ENCODE measurements at places on chromosomes 16 and 17. TPM values are rescaled to one million over a fixed set of nuclear protein-coding genes. Genes with fewer than 3 reads are reported as not detected.

The ANKFN1 gene
- total RNA-seq, result 0.81 TPM

DNA sequence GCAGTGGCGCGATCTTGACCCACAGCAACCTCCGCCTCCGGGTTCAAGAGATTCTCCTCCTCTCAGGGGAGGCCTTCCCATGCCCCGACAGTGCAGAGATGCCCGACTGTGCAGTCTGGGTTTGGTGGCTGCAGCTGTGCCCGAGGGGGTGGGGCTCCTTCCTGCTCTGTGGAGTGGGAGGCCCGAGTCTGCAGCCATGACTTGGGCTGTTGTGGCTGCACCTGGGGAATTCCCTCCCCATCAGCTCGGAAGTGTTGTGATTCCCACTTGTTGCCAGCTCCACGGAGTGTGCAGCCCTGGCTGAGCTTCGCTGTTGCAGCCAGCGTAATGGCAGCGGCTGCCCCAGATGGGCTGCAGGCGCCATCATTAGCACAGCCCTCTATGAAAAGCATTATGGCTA is 66.4 kb upstream of the SMIM36 start:
- ATAC-seq, result no peak

DNA sequence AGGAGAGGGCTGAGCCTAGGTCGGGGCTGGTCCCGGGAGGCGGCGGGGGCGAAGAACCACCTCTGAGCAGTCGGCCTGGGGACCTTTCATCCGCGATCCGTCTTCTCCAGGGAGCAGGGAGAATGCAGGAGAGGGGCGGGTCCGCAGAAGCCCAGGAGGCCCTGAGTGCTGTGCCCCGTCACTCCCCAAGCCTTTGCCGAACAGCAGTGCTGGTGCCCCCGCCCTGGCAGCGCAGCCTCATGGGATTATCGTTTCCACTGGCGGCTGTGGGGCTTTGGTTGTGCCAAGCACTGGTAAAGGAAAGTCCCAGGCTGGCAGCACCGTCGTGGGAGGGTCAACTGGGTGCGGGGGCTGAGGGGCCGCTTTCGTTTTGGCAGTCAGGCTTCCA is 631 bp downstream of the TBL3 start:
- ATAC-seq, result peak; percentile 50

- no peak for ATAC-seq
These were observed 26.1 kb downstream of the MEAK7 start for GRCh38 chr16:84478172-84478947.

The SERPINF2 gene
- total RNA-seq, result 0.15 TPM

DNA sequence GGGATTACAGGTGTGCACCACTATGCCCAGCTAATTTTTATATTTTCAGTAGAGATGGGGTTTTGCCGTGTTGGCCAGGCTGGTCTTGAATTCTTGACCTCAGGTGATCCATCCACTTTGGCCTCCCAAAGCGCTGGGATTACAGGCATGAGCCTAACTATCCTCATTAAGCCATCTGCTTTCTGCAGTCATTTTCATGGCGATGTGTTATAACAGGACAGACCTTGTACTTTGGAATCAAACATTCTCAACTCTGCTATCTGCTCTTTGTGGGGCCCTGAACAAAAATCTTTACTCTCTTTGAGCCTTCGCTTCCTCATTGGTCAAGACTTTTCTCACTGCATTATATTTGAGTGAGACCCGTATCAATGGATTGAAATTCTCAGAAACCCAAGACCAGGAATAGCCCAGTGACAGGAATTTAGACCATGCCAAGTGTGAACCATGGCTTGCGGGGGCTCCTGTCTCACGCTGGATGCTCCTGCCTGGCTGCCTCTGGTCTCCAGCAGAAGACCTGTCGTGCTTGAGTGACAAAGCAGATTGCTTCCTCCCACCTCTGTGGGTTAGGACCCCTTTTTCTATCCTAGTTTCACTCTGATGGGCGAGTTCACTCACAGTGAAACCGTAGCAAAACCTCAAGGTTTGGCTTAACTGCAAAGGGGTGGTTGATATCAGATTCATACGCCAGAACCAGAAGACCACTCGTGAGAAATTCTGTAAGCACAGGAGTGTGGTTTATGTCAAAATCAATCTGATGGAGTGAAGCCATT is 519.1 kb downstream of the MAF start:
- ATAC-seq, result no peak

DNA sequence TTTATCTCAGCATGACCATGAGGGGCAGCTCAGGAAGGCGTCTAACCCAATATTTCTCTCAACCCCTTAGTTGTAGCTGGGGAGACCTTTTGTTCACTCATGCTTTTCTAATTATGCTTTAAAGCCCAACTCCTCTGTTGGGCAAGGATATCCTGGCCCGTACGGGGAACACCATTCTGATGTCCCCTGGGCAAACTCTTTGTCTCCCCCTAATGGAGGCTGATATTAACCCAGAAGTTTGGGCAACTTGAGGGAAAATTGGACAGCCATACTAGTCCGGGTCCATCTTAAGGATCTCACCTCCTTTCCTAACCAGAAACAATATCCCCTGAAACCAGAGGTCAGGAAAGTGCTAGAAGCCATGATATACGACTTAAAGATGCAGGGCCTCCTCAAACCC is 143.7 kb upstream of the COX10 start:
- no peak for ATAC-seq

- ATAC-seq, result no peak
These were observed 44.6 kb upstream of the GSE1 start for GRCh38 chr16:85568519-85568918.

DNA sequence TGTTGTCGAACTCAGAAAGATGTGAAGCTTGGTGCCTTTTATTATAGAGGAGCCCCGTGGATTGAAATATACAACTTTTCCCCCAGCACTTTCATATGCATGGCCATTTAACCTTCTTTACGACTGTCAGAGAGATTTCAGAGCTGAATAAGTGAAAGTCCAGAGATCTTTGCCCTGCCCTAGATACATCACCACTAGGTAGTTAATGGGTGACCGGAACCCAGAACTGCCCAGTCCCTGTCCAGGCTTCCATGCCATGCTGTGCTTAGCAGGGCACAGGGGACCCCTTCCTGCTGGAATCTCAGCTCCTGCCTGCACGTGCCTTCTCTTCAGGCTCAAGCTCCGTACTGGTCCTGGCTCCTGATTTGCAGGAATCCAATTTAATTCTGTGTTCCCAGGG is 32.2 kb downstream of the SRL start:
- no peak for ATAC-seq

- ATAC-seq, result no peak
These were observed 226.3 kb downstream of the CBLN1 start for GRCh38 chr16:49055291-49055690.

The SPECC1 gene
- total RNA-seq, result 25.8 TPM

DNA sequence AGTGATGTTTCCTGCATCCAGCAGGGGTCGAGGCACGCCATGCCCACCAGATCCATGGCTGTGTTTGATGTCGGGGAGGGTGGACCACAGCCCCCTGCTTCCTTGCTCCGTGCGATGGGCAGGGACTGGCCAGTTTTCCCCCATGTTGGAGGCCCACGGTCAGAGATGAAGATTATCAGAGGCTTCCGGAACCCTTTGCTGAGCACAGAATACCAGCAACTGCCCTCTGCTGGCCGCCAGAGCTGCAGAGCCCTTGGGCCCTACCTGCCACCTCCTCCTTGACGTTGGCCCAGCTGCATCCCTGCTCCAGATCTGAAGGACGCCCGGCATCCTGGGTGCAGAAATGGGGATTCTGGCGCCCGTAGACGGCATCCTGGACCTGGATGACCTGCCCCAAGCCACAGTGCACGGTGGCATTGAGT is 23.7 kb upstream of the BCO1 start:
- no peak for ATAC-seq

DNA sequence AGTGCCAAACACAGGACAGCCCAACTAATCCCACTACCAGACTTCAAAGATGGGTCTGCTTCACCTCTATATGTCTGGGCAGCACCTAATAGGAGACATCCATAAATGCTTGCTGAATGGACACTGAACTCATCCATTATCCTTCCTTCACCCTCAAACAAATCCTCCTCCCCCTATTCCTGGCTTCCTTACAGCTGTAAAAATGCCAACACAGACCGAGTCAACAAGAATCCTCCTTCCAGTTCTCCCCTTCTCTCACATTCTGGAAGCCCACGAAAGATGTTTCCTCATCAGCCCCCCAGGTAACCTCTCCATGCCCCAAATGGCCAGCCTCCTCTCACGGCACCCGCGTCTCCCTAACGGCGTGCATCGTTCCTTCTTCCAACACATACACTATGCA is 12.3 kb downstream of the PELP1 start:
- peak; percentile 33 for ATAC-seq

- ATAC-seq, result no peak
These were observed 23.8 kb downstream of the COTL1 start for GRCh38 chr16:84593825-84594724.

GRCh38 chr16:57132470-57132869 is 40.1 kb downstream of the CPNE2 start:
- ATAC-seq, result peak; percentile 50

- ATAC-seq, result peak; percentile 0
These were observed at the start of gene HOXB5 for GRCh38 chr17:48593126-48593829. HOXB5 (minus strand) TSS chr17:48593779; CDS start chr17:48593682, 97 bp downstream.

DNA sequence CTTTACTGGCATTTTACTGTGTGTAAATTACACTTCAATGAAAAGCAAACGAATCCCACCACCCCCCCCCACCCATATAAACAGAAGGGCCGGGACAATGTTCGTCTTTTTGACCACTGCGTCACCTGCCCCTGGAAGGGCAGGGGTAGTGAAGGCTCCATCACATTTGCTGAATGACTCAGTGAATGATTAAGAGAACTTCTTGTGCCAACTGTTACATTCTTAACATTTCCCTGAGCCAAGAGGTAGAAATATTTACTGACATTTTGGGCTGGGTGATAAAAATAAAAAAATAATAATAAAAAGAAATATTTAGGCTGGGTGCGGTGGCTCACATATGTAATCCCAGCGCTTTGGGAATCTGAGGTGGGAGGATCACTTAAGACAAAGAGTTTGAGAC is 24.1 kb downstream of the C16orf96 start:
- ATAC-seq, result no peak

The ZFP90 gene
- 53.2 TPM for total RNA-seq

The GSG1L gene
- total RNA-seq, result 0.14 TPM

- peak; percentile 79 for ATAC-seq
These were observed 34.2 kb downstream of the TBX4 start for GRCh38 chr17:61486135-61487120.

The EFCAB5 gene
- 0.33 TPM for total RNA-seq

GRCh38 chr16:13885700-13886099 is 34.3 kb upstream of the ERCC4 start:
- no peak for ATAC-seq

DNA sequence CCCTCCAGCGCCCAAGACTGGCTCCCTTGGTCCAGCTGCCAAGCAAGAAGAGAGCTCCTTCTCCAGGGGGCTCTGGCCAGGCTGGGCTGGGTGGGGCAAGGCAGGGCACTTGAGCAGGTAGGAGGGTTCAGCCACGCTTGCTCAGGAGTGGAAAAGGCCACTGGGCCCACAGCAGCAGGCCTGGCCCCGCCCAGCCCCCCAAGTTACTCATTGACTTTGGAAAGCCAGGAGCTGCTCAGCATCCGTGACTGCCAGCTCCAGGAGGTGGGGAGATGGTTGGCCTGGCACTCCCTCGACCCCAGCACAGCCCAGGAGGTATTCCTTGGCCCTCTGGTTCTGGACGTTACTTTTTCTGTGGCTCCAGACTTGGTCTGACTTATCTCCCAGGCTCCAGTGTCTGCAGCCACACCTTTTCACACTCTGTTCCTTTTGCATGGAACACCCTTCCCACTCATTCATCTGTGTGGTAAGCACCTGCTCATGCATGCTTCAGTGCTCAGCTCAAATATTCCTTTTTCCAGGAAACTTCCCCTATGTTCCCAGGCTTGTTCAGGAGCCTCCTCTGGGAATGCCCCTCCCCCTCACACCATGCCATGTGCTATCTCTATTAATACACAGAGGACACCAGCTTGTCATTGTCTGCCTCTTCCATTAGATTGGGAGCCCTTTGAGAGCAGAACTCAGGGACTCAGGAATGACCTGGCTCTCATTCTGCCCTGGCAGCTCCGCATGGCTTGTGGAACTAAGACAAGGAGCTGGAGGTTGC is at the start of gene CDH16:
Gene CDH16 (minus strand): TSS at position 83 of the 766 bp plus-strand sequence. CDS start 820 bp downstream, outside the sequence.
- no peak for ATAC-seq

- no peak for ATAC-seq
These were observed 85.4 kb upstream of the CLEC18A start for GRCh38 chr16:69865701-69866100.

- no peak for ATAC-seq
These were observed 10.9 kb downstream of the COG4 start for GRCh38 chr16:70512456-70512855.

GRCh38 chr16:16908077-16908476 is 529.1 kb downstream of the NPIPA7 start:
- ATAC-seq, result no peak

- ATAC-seq, result no peak
These were observed 1.5 kb downstream of the GSDMB start for GRCh38 chr17:39916918-39917317.

- no peak for ATAC-seq
These were observed 80.2 kb upstream of the ASIC2 start for GRCh38 chr17:33373273-33373672.

DNA sequence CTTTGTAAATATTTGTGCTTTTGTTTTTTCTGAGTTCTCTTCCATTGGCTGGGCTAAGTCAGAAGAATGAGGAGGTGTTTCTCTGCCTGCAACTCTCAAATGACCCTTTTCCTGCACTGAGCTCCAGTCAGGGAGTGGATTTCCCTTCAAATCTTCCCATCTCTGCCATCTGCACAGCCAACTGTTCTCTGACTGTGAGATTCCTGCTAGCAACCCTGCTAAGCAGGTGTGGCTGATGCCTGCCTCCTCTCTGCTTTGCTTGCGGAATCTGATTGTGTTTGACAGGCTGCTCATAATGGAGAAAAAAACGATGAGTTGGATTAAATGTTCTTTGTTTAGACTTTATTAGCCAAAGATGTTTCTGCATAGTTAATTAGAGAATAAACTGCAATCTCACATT is 519.8 kb downstream of the TMEM114 start:
- ATAC-seq, result no peak

The ARL5C gene
- 0.41 TPM for total RNA-seq

DNA sequence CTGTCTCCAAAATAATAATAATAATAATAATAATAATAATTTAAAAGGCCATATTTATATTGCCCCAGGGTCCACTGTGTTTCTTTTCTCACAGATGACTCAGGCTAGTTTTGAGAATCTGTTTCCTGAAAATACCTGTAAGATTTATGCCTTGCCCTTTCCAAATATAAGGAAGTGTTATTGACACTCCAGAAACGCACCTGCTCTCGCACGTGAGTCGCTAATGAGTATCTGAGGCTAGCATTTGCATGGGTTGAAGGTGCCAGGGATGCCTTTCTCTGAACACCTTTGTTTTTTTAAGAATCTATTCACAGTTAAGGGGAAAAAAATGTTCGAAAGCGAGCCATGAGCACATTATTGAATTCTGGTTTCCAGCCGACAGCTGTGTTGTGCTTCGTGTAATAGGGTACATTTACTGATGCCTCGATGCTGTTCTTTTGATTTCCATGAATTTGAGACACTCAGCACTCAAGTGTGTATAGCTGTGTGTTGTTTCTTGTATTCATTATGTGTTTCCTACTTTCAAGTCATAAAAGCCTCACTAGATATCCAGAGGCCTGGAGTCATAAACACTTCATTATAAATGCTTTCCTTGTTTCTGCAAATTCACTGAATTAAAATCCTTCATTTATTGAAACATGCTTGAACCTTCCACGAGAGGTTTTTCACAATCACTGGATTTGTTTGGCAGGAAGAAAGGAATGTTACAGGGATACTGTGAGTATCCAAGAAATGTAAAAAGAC is 45.0 kb upstream of the NOL11 start:
- no peak for ATAC-seq

All from motor neuron (in vitro differentiated cells).